ENCODE measurements at places on chromosomes 6 and 20. TPM values are rescaled to one million over a fixed set of nuclear protein-coding genes. Genes with fewer than 3 reads are reported as not detected.

DNA sequence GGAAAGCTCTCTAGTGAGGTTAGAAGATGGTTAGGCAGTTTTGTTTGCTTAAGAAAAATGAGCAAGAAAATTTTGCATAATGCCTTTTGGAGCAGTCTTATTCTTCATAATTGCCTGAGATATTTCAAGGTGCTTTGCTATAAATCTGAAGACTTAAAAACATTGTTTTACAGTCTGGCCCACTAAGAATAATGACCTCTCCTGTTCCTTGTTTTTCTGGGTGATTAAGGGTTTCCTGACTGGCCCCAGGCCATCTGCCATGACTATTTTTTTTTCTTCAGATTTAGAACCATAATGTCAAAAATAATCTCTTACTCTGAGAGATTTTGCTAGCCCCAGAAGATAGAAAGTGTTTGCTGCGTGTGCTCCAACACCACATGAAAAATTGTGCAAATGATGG lies 72.3 kb upstream of the CENPW start:
- DNase-seq, result no peak

DNA sequence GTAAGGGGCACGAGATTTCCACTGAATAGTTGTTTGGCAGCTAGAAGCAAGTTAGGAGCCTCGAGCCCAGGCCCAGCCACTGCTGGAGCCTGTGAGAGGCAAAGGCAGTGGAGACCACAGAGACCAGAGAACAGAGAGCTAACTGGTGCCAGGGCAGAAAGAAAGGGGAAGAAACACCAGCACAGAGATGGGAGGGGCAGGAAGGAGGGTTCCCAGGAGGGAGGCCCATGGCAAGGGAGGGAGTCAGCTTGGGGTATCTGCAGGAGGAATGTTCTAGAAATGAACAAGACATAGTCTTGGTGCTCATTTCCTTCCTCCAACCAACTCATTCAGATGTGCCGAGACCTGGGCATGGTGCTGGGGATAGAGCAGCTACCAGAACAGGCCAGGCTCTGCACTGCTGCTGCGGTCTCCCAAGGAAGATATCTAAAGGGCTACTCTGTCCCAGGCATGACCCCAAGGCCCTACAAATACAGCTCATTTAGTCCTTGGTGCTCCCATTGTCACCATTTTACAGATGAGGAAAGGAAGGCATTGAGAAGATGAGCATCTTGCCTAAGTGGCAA lies 10.7 kb downstream of the ANGPT4 start:
- no peak for DNase-seq

- no peak for DNase-seq
Observed at GRCh38 chr6:14434916-14435690, 317.5 kb downstream of the CD83 start.

GRCh38 chr20:37876863-37877262 lies 26.1 kb upstream of the VSTM2L start:
- no peak for DNase-seq

GRCh38 chr20:45359406-45360148 lies 3.4 kb upstream of the SYS1 start:
- DNase-seq, result no peak

DNA sequence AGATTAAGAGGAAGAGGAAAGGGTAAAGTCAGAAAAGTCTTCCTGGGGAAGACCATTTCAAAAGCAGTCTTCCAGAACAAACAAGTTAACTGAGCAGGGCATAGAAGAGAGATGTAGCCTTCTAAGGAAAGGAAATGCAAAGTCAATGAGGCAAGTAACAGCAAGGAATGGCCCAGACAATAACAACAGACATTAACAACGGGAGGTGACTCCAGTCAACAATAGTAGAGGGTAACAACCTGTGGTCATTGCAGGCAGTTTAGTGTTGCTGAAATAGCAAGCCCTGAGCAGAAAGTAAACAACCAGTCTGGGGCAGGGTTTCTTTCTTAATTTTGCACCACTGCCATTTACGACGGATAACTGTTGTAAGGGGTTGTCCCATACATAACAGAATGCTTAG lies 2.1 kb downstream of the MDN1 start:
- DNase-seq, result no peak

DNA sequence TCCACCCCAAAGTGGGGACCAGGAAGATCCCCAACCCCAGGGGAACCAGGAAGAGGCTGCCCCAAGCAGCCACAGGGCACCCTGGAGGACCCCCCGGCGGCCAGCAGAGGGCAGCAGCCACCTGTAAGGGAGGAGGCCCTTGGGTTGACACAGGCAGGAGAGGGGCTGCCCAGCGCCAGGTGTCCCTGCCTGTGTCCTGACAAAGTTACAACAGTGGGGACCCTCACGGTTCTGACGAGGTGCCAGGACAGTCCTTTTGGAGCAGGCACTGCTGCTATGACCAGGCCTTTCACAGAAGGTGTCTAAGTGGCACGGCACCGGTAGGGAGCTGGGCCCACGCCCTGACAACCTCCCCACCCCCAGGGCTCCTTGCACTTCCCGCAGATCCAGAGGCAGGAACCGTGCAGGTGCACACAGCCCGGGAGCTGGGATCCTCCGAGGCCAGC lies 176.7 kb downstream of the BMP7 start:
- peak; percentile 47 for DNase-seq

- no peak for DNase-seq
Observed at GRCh38 chr6:150445486-150445885, 76.7 kb downstream of the IYD start.

DNA sequence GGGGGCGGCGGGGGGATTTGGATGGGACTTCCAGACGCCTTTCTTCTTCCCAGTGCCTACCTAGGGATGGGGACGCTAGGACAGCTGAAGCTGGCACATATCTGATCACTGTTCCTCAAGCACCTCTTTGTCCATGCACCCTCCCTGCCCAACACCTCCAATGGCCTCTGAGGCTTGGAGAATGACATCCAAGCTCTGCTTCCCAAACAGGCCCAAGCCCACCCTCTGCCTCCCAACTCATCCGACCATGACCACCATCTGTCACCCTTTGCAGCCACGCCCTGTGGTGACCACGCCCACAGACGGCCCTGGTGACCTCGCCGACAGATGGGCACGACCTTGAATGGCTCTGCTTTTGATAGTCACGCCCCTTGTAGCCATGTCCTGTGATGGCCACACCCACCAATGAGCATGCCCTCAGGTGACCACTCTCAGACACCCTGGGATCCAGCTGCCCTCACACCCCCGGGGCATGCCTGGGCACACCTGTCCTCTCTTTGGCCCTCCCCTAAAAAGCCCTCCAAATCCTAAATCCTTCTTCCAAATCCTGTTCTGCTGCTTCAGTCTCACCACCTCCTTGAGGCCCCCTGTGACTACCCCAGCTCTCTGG lies 51.0 kb downstream of the SSR1 start:
- DNase-seq, result no peak

DNA sequence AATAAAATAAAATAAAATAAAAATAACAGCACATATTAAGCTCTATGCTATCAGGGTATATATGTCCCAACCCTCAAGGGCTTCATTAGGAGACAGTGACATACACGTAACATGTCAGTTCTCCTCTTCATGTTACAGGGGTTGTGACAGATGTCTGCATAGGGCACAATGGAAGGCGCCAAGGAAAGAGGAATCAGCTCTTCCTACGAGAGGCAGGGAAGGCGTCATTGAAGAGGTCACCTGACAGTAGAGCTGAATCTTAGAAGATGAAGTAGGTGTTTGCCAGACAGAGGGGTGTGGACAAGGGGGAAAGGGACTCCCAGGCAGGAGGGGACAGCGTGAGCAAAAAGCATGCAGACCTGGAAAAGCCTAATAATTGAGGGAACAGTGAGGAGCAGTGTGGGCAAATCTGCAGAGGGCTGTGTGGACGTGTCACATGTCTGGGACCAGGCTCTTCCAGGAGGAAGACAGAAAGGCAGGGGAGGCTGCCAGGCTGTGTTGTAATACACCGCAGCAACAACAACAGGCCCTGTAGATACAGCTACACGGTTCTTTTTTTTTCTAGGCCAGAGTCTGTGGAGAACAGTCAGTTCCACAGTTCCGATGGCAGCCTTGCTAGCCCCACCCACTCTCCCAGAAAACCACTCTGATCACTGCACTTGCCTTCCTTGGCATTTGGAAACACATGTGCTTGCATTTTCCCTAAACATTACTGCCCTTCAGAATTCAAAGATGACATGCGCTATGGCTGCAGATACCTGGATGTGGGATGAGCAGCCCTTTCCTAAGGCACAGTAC lies 2.5 kb upstream of the FKBP5 start:
- DNase-seq, result no peak

DNA sequence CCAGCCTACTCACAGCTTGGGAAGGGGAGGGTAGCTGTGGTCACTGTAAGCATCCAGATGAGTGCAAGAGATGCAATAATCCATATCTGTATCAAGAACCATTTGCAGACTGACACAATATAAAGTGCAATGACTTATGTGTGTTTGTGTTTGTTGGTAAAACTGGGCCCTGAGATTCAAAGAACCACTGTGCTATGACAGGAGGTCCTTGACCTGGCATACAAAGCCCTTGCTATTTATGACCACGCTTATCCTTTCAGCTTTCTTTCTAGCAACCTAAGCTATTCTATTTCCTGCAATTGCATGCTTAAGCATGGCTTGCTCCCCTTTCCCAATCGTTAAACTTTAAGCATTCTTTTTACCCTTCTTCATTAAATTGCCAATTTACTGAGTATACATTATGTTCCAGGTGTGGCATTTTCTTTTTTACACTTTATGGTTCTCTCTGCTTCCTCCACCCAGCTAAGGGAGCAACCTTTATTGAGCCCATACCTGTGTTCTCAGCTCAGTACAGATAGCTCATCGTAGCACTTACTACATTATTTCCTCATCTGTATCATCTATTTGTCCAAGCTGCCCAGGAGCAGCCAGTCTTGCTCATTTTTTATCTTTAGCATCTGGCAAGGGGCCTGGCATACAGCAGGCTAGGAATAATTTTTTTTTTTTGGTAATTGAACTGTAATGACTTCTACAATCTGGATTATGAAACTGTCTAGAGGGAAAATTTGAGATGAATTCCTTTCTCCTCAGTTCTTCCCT lies 3.5 kb downstream of the MCUR1 start:
- DNase-seq, result no peak

DNA sequence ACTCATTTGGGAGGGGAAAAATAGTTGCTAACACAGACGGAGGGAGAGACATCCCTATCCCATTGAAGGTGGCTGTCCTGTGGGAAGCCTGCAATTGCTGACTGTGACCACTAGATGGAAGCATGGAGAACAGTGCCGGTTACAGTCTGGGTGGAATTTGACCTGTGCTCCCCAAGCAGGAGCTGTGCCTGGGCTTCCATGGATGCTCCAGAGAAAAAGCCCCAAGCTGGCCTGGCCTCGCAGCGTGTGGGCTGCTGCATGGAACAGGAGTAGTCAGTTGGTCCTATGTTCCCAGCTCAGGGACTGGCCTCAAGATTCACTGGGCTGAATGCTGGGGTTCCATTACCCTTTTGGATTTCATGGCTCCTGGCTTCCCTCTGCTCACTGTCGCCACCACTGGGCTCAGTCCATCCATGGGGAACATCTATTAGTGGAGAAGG lies 116.3 kb upstream of the CHD6 start:
- DNase-seq, result no peak

- no peak for DNase-seq
Observed at GRCh38 chr20:63223121-63223825, 7.3 kb upstream of the YTHDF1 start.

GRCh38 chr6:44842616-44843015 lies 455.1 kb downstream of the CDC5L start:
- no peak for DNase-seq

- no peak for DNase-seq
Observed at GRCh38 chr20:62606551-62607201, 35.6 kb upstream of the SLCO4A1 start.

DNA sequence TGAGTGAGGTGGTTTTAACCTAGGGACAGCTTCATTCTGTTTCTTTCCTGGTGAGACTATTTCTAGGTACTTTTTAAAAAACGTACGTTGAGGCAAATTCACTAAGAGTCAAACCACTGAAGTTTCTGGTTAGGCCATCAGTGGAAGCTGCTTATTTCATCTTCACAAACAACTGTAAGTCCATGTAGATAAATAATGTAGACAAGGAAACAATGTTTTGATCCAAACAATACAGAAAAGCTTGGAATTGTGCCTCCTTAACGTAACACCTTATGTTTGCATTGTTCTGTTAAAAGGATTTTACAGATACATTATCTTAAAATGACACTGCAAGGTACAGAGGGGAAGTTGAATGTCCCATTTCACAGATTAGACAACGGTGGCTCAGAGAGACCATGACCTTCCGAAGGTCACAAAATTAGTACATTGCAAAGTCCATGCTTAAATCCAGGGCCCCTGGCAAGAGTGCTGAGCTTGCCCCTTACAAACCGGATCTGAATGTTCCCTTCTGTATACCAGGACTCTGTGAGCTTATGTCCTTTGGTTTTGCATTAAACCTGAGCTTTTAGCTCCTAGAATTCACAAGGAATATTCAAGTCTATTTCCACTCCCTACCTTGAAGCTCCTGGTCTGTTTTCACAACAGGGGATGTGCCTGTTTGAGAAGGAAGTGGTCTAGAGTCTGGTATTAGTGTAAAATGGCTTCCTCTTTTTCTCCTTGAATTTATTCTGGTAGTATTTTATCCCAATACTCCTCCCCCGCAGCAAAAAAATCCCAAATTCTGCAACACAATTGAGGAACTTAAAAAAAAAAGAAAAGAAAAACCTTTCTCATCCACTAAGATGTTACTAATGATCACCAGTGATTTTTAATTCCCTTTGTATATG lies 28.9 kb upstream of the ZNF217 start:
- DNase-seq, result no peak

DNA sequence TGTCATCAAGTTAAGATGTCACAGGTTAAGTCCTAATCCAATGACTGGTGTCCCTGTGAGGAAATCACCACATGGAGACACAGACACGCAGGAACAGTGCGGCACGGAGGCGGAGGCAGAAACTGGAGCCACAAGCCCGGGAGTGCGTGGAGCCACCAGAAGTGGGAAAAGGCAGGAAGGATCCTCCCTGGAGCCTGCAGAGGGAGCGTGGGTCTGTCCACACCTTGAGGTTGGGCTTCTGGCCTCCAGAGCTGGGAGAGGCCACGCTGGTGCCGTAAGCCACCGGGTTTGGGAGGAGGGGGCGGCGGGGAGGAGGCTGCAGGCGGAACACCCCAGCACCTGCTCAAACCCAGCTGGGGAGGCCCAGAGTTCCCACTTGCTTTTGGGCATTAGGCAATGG lies 3.8 kb downstream of the CABLES2 start:
- DNase-seq, result no peak

DNA sequence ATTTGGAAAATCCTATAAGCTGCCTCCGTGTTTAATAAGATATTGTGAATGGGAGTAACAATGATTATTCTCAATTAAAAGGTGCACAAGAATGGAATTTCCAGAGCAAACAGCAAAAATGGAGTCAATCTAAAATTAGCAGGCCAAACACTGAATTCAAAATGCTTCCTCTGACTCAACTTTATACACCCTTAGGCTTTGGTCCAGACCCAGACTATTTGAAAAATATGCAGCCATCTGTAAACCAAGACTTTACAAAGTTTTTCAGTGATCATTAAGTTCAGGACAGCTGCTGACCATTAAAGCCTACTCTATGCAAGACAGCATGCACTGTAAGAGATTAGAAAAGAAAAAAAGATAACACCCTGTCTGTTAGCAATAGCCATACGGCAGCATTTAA lies 39.4 kb upstream of the CCN6 start:
- no peak for DNase-seq

RSPH9 gene
- 2.1 TPM for polyA plus RNA-seq

SCRT2 gene
- not detected for polyA plus RNA-seq

RNF217 gene
- polyA plus RNA-seq, result 14.8 TPM

POU5F1 gene
- 1.4 TPM for polyA plus RNA-seq

SLC26A8 gene
- polyA plus RNA-seq, result 0.36 TPM

LYRM4 gene
- polyA plus RNA-seq, result 41.2 TPM

PPP1R14C gene
- polyA plus RNA-seq, result 0.81 TPM

TMEM200A gene
- 24.7 TPM for polyA plus RNA-seq

KCNG1 gene
- polyA plus RNA-seq, result 4.1 TPM

RFX6 gene
- polyA plus RNA-seq, result 0.06 TPM

SLC22A16 gene
- 3.1 TPM for polyA plus RNA-seq

DEFB124 gene
- 0.49 TPM for polyA plus RNA-seq

TAF11 gene
- 45.1 TPM for polyA plus RNA-seq

LTV1 gene
- 36.8 TPM for polyA plus RNA-seq
